Stimulated activated CD8-positive, alpha-beta memory T cell treated with anti-CD3 and anti-CD28 coated beads, Interleukin-15, amount 100 ng/mL, for 4 hours (primary cell): ENCODE measurements at places on chromosomes 1 and 21.
A peak's percentile ranks its signal among the peaks of the same experiment; 100 is the strongest.

GRCh38 chr1:169392406-169392805 is 24.4 kb downstream of the BLZF1 start:
- no peak for DNase-seq

- no peak for DNase-seq
Measured at GRCh38 chr1:63368131-63368530, 704 bp downstream of the ALG6 start.

GRCh38 chr1:145977486-145978470 is 13.3 kb downstream of the POLR3GL start:
- DNase-seq = peak; percentile 63

DNA sequence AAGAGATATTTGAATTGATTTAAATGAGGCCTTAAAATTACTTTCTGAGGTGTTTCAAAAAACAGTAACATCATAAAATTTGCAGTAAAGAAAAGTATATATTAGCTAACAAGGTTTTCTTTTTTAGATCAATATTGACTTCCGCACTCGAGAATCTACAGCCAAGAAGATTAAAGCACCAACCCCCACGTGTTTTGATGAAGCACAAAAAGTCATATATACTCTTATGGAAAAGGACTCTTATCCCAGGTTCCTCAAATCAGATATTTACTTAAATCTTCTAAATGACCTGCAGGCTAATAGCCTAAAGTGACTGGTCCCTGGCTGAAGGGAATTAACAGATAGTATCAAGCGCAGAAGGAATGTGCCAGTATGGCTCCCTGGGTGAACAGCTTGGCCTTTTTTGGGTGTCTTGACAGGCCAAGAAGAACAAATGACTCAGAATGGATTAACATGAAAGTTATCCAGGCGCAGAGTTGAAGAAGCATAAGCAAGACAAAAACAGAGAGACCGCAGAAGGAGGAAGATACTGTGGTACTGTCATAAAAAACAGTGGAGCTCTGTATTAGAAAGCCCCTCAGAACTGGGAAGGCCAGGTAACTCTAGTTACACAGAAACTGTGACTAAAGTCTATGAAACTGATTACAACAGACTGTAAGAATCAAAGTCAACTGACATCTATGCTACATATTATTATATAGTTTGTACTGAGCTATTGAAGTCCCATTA is 3.6 kb downstream of the RGS1 start:
- DNase-seq = no peak

DNA sequence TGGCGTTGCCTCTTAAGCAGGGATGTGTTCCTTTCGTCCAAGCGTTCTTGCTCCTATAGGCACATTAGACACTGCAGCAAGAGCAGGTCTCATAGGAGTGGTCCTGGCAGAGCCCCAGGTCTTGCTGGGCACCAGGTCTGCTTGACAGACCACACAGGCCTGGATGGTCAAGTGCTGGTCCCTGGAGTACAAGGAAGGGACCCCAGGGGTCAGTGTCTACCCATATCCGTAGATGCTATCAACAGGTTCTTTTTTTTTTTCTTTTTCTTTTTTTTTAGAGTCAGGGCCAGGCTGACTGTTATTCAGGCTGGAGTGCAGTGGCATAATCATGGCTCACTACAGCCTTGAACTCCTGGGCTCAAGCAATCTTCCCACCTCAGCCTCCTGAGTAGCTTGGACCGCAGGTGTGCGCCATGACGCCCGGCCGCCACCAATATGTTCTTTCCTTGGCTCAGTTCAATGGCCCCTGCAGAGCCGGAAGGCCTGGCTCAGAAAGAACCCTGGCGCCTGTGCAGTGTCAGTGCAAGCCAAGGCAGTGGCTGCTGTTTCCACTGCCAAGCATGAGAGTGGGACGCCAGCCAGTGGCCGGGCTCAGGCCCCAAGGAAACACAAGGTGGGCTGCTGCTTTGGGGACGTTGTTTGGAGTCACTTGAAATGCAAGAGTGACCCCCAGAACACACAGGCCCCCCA is 10.0 kb upstream of the TNFRSF8 start:
- no peak for DNase-seq

- no peak for DNase-seq
Measured at GRCh38 chr1:3803905-3804626, 7.8 kb upstream of the LRRC47 start.

DNA sequence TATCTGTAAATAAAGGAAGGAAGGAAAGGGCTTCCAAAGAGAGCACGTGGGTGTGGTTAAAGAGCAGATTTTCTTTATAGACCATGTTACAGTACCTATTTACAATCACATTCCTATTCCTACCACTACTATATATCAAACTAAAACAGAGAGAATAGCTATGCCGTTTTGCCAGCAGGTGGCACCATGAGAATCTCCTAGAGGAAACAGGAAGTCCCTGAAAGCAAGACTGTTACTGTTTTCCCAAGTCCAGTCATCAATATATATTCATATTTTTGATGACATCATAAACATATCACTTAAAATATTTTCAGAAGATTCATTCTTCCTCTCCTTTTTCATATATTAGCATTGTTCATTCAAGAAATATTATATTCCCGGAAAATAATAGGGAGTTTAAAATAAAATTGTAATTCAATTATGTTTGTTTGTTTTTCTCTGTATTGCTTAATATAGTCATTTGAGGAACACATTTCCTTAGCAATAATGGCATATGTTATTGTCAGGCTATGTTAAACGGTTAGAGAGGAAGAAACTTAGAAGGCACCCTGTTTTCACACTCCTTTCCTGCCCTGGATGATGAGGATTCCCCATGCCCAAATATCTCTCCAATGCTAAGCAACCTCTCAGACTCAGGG is 6.6 kb downstream of the CCDC190 start:
- no peak for DNase-seq

DNA sequence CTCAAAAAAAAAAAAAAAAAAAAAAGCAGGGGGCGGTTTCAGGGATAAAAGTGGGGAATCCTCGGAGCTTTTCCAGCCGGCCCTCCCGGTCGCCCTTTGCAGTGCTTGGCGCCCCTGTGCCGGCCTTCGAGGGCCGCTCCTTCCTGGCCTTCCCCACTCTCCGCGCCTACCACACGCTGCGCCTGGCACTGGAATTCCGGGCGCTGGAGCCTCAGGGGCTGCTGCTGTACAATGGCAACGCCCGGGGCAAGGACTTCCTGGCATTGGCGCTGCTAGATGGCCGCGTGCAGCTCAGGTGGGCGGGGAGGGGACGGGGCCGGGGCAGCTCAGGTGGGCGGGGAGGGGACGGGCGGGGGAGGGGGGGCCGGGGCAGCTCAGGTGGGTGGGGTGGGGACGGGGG is 25.3 kb downstream of the RNF223 start:
- DNase-seq = no peak

DNA sequence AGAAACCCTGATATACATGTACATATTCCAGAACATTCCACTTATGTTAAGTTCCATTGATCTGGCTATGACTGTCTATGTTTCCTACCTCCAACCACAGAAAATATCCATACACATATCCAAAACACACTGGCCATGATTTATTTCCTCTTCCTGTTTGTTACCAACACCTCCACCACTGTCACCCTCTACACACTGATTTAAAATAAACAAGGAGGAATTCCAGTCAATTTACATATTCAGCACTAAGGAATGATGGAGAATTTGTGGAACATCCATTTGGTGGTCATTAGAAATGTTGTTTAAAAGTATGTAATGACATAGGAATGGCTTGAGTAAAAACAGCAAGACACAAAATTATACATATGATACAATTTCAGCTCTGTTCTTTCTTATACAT is 5.5 kb upstream of the STX6 start:
- no peak for DNase-seq

GRCh38 chr21:41932191-41932575 is 21.6 kb downstream of the C2CD2 start:
- no peak for DNase-seq

DNA sequence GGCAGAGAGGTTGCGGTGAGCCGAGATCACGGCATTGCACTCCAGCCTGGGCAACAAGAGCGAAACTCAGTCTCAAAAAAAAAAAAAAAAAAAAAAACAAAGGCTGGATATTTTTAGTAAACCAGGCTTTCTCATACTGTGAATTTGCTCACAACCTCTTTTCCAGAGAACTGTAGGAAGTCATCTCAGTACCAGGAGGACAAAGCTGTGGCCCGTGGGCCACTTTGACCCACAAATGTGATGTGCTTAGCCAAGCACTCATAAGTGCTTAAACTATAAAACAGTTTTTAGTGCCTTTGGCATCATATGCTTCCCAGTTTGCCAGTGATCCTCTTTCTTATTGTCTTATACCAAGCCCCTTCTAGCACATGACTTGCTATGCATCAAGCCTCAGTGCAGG is 46.5 kb downstream of the RNF11 start:
- DNase-seq = no peak

GRCh38 chr21:45535341-45536081 is 6.7 kb downstream of the SLC19A1 start:
- no peak for DNase-seq

DNA sequence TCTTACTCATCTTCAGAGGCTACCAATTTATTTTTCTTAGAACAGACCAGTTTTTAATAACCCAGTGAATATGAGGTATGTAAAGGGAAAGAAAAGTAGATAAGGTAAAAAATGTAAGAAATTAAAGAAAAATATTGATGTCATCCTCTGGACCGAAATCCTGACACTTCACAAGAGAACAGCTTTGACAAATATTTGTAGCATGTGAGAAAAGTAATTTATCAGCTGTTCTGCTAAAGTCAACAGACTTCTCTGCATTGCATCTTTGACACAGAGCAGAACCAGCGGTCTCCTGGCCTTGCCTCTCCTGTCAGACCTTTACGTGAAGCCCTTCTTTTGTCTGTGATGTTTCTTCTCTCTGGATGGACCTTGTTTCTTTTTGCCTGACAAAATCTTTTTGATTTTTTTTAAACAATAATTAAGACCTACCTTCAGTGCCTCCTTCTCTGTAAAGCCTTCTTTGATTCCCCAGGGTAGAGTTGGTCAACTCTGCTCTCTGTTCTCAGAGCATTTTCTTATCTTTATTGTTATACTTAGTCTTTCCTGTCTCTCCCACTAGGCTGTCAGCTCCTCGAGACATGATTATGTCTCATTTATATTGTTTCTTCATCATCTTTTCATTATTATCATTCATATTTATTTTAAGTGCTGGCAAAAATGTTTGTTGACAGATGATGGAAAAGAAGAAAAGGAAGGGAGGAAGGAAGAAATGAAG is 35.4 kb downstream of the RGS4 start:
- DNase-seq = no peak

GRCh38 chr1:177384461-177384860 is 213.7 kb downstream of the BRINP2 start:
- no peak for DNase-seq

- no peak for DNase-seq
Measured at GRCh38 chr1:89295187-89295586, 22.5 kb upstream of the GBP5 start.

DNA sequence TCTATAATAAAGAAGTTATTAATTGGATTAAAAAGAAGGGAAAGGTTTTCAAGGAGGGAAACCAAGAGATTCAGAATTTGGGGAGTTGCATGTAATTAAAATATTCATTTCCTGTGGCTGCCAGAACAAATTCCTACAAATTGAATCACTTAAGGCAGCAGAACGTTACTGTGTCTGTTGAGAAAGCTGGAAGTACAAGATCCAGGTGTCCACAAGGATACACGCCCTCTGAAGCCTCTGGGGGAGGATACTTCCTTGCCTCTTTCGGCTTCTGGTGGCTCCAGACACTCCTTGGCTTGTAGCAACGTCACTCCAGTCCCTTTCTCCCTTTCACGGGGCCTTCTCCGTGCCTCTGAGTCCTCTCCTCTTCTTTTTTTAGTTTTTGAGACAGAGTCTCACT is 67.9 kb downstream of the KAZN start:
- no peak for DNase-seq

GRCh38 chr1:24248859-24249258 is 61.8 kb upstream of the IFNLR1 start:
- no peak for DNase-seq

GRCh38 chr1:113782406-113782805 is 23.1 kb upstream of the PHTF1 start:
- no peak for DNase-seq

DNA sequence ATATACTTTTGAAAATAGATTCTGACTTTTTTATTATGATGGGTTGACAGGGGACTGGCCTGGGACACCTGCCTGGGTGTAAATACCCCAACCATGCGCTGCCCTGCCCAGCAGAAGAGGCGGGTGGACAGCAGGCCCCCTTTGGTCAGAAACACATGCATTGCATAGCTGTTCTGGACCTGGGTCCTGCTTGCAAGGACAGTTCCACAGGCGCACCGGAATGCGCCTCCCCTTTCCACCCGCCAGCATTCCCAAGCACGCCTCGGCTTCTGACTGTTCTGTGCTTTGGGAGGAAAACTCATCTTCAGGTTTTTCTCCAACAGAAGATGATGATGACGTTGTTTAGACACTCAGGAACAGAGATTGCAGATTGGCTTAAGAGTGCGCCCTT is 428 bp upstream of the ZNF678 start:
- no peak for DNase-seq

- no peak for DNase-seq
Measured at GRCh38 chr21:44701023-44701400, 4.0 kb downstream of the KRTAP10-12 start.

DNA sequence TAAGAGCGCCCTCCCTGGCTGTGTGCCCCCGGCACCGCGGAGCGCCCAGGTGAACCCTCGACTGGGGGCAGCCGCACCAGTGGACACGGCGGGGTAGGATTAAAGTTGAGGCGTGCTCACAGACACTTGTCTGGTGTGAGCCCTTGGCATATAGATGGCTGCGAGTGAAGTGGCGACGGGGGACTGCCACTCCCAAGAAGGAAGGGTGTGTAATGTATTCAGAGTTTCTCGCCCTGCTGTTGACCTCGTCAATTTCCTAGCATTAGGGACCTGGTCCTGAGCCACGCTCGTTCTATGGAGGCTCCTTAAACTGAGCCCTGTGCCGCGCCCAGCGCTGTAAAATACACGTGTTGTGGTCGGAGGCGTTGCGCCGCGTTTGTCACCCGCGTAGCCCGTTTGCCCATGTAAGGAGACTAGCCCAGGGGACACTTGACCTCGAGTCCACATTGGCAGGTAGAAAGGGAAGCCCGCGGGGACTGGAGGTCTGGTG is 554 bp downstream of the EVA1C start:
- DNase-seq = no peak

DNA sequence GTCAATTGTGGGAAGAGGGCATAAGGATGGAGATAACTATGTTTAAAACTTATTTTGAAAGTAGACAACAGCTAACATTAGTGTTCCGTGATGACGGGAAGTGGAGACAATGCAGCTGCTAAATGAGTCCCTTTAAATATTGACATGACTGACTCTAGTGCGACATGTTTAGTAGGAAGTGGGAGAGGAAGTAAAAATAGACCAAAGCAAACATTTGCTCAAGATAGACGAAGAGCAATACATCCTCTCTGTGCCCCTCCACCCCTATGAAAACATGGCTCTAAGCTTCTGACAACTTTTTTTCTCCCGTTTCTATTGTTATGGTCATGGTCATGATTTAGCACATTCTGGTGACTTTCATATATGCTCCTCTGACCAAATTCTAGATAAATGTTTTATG is 60.0 kb upstream of the HMCN1 start:
- no peak for DNase-seq

- DNase-seq = no peak
Measured at GRCh38 chr1:112575154-112575804, 43.7 kb downstream of the ST7L start.
